ENCODE measurements at places on chromosomes 16 and 17.

- DNase-seq, result no peak
These were observed 1.3 kb downstream of the ZNF750 start for GRCh38 chr17:82838386-82839063.

GRCh38 chr17:5509482-5509881, 23.1 kb downstream of the MIS12 start:
- no peak for DNase-seq

DNA sequence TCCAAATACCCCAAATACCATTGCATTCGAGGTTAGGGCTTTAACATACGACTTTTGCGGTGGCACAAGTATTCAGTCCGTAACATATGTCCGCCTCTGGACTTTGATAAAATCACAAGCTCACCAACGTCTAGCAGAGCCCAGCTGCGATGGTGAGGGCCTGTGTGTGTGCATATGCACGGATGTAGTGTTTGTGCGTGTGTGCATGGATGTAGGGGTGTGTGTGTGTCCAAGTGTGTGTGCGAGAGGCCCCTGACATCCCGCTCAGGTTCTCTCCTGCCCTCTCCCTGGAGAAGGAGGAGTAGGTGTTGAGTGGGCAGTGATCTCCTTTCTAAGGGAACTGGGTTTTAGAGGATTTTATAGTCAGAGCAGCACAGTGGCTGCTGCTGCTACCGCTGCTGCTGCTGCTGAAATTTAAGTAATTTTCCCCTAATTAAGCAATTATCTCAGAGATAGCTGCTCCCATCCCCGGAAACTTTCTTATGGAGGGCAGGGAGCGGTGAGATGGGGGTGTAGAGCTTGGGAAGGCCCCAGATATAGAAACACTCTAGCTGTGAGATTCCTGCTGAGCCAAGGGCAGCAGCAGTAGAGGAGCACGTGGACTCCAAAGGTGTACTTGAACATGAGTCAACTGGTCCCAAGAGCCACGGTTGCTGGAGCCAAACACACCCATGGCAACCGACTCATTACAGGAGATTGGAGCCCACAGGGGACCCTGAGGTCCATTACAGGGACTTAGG, 121.7 kb upstream of the SDK2 start:
- DNase-seq, result no peak

DNA sequence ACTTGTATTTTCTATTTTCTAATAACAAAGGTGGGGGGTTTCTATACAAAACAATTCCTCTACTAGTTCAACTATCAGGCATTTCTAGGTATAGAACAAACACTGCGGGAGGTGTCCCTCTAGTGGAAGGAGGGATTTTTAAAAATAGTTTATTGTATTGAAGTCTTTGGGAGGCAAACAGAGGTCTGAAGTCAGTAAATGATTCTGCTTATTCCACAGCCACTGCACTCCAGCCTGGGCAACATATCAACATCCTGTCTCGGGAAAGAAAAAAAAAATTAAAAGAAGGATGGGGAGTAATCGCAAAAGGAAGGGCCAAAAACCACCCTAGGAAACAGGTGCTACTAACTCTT, 648 bp upstream of the ERCC4 start:
- DNase-seq, result no peak

GRCh38 chr17:21510686-21511362, 134.7 kb downstream of the KCNJ12 start:
- no peak for DNase-seq

DNA sequence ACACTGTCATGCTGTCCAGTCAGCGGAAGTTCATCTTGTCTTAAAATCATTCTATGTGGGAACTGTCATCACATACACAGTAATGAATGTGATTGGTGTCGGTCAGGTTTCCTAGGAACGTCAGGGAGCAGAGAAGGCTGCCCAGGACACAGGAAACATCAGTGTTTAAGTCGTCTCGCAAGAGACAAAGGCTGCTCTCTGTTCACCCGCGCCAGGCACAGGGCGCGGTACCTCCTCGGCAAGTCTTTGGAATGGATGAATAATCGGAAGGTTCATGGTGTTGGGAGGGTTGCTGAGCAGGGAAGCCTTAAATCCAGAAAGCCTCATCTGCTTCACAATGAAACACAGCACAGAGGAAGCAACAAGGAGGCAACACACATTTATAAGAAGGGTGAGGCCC, 148.2 kb downstream of the CPPED1 start:
- no peak for DNase-seq

DNA sequence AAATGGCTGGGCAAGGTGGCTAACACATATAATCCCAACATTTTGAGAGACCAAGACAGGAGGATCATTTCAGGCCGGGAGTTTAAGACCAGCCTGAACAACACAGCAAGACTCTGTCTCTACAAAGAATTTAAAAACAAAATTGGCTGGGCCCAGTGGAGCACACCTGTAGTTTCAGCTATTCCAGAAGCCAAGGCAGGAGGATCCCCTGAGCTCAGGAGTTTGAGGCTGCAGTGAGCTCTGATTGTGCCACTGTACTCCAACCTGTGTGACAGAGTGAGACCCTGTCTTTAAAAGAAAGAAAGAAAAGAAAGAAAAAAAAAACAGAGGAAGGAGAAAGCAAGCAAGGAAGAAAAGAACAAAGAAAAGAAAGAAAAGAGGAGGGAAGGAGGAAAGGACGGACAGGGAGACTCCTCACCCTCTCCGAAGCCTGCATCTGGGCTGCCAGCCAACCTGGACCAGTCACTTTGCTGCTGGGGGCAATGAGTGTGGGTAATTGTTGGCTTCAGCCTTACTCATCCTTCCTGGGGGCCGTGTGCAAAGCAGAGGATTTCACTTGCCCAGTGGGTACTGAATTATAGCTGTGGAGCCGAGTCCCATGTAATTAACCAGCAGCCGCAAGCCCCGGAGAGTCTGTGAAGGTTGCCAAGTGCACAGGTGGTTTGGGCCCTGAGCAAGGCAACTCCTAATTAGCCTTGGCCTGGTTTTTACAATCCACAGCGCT, 6.7 kb upstream of the MT4 start:
- DNase-seq, result no peak

DNA sequence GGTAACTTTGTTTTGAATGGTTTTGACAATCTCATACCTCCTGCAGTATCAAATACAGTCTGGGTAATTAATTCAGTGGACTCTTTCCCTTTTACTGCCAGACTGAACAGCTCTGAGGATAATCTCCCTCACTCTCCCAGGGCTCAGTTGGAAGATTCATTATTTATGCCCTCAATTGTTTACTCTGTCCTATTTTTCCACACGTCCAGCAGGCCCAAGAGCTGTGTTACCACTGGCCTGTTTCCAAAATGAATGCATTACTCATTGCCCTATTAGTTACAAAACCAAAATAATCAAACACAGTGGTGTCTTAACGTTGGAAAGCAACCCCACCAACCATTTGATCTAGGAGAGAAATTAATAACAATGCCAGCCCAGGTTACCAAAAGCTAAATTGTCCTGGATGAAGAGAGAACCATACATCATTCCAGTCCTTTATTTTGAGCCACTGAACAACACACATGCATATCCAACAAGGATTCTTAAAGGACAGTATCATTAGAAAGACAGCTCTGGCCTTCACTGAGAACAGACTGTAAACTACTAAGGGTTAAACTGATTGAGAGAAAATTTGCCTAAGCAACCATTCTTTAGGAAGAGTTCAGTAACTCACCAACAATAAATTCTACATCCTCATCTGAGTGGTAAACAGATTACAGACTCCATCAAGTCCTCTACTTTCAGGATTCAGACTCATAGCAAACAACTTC, 34.5 kb downstream of the FAM222B start:
- no peak for DNase-seq

GRCh38 chr17:8408371-8408770, 10.7 kb upstream of the RNF222 start:
- DNase-seq, result no peak

Data from activated T-cell treated with anti-CD3 and anti-CD28 coated beads, Interleukin-2, amount 50 U/mL, for 24 hours (primary cell).